HS-5 (cell line): ENCODE measurements at places on chromosomes 4 and X.
A peak's percentile ranks its signal among the peaks of the same experiment; 100 is the strongest.

GRCh38 chr4:87570290-87570805, 38.0 kb upstream of the DSPP start:
- no peak for DNase-seq

- DNase-seq, result no peak
Measured at GRCh38 chrX:109826954-109827708, 94.1 kb upstream of the ACSL4 start.

GRCh38 chr4:90002441-90003062, 107.9 kb downstream of the MMRN1 start:
- DNase-seq, result no peak

DNA sequence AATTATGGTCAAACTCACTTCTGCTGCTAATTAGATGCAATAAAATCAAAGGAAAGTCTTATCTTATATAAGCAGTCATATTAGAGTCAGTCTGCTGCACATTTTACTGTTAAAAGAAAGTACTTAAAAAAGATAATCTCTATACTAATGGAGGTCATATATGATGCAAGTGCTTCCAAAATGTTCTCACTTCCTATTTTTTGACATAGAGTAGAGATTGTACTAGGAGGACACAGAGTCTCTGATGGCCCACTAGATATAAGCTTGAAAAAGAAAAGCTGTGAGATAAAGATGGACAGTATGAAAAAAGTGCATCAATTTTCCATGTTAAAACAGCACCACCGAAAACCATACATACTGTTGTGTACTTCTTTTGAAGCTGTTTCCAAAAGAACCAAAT, 196.9 kb downstream of the KLHL13 start:
- no peak for DNase-seq

GRCh38 chr4:168515222-168516011, 18.6 kb downstream of the PALLD start:
- DNase-seq, result no peak

GRCh38 chr4:114691865-114692264, 93.3 kb downstream of the UGT8 start:
- DNase-seq, result no peak

DNA sequence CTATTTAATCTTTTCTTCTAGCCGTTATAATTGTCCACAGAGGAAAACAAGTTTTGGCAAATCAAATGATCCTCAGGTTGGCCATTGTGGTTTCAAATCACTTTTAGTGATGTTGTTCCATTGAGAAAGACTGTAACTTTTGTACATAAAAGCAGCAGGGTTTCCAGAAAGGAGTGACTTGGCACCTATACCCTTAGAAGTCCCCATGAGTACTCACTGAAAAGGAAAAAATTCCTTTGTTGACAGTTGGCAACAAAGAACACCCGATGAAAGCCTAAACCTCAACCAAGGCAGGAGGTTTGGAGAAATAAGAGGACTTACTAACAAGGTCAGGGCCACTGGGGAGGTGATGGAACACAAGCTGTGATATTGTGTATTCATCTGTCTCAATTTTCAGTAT, 474.4 kb downstream of the RAPGEF2 start:
- DNase-seq, result no peak

- DNase-seq, result peak; percentile 44
Measured at GRCh38 chrX:103716962-103717361, 6.3 kb downstream of the TMEM31 start.

DNA sequence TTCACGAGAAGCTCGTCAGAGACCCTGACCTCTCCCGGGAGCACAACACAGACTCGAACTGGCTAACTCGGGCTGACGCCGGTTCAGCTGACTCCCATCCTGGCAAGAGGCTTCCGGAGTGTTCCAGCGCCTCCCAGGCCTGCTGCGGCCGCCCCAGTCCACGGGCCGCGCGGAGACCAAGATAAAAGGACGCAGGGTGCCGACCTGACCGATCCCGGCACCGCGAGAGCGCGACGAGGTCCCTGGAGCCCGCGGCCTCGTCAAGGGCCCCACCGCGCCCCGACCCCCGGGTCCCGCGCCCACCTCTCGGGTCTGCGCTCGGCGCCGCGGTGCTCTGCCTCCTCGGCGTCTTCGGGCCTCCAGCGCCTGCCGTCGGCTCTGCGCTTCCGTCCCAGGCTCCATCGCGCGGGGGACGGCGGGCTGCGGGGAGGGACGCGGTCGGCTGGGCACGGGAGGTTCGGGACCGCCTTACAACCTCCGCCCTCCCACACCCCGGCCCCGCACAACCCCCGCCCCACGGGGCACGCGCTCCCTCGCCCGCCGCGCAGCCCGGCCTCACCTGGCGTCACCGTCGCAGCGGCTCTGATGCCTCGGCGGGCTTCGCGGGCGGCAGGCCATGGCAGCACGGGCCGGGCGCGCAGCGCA, 426 bp downstream of the SLBP start:
- DNase-seq, result no peak

GRCh38 chr4:156173937-156174336, 220.3 kb upstream of the CTSO start:
- no peak for DNase-seq

GRCh38 chr4:138445098-138445497, 202.9 kb upstream of the SLC7A11 start:
- peak; percentile 24 for DNase-seq

GRCh38 chr4:185186769-185187168, 17.0 kb downstream of the CFAP97 start:
- no peak for DNase-seq

GRCh38 chr4:2462218-2462991, 6.5 kb upstream of the RNF4 start:
- no peak for DNase-seq

GRCh38 chr4:6493658-6494304, 21.4 kb upstream of the PPP2R2C start:
- no peak for DNase-seq

DNA sequence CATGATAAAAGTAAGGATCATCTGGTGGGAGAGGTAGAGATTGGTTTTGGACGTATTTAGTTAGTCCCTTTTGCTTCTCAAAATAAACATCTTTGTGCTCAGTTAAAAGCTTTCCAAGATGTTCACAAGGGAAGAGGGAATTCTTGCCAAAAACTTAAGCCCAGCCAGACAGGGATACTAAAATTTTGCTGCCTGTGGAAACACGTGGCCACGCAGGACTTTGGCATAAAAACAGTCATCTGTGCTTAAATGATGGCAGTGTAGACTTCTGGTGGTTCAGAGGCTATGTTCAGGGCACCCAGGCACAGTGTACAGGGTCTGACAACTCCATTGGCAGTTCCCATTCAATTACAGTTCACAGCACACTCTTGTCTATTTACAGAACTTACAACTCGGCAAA, 93.2 kb upstream of the JADE1 start:
- no peak for DNase-seq

GRCh38 chrX:111035256-111035655, 60.7 kb upstream of the PAK3 start:
- DNase-seq, result no peak

- DNase-seq, result no peak
Measured at GRCh38 chrX:137428766-137429591, 136.9 kb upstream of the ZIC3 start.

DNA sequence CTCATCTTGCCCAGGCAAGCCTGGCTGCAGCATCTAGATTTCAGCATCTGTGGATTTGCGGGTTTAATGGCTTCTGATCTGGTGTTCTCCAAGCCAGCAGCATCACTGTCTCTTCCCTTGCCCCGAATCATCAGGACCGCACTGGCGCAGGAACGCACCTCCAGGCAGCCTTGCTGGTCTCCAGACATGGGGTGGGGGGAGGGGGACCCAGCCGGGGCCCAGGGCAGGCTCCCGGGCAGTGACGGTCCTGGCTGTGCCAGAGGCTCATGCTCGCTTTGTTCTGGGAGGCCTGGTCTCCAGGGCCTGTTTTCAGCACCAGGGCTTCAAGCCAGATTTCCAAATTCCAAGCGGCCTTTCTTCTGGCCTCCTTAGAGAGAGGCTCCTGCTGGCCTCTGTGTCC, 4.9 kb downstream of the CFAP99 start:
- DNase-seq, result no peak

- no peak for DNase-seq
Measured at GRCh38 chrX:153889123-153889522, 3.1 kb upstream of the L1CAM start.

- DNase-seq, result no peak
Measured at GRCh38 chrX:40685362-40685918, 38.1 kb upstream of the CXorf38 start.

GRCh38 chrX:50456712-50457484, 13.7 kb downstream of the DGKK start:
- no peak for DNase-seq

DNA sequence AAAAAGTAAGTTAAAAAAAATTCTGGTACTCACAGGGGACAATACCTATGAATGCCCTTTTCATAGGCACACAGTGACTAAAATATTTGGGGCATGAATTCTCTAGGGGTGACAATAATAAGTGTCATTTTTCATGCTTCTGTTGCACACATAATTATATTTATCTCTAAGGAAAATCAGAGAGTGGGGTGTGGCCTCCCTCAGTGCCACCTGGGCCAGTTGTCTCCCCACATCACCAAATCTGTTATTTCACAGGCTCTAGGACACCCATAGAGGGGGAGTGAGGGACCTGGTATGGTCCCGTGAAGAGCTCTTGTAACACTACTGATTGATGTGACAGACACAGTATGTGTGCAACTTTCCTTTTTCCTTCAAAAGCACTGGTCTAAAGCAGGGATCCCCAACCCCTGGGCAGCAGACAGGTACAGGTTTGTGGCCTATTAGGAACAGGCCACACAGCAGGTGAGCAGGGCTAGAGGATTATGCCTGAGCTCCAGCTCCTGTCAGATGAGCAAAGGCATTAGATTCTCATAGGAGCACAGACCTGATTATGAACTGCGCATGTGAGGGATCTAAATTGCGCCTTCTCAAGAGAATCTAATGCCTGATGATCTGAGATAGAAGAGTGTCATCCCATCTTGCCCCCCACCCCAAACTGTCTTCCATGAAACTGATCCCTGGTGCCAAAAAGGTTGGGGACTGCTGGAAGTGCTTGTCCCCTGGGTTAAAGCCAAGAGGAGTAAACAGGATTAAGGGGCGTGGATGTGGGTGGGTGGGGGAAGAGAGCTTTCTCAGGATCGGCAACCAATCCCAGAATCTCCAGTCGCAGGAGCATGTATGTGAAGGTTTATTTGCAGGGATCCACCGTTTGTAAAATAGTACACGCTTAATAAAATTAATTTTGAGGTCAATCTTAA, 856 bp downstream of the SLC9B1 start:
- no peak for DNase-seq

- peak; percentile 26 for DNase-seq
Measured at GRCh38 chr4:80005863-80006262, 67.2 kb downstream of the ANTXR2 start.

DNA sequence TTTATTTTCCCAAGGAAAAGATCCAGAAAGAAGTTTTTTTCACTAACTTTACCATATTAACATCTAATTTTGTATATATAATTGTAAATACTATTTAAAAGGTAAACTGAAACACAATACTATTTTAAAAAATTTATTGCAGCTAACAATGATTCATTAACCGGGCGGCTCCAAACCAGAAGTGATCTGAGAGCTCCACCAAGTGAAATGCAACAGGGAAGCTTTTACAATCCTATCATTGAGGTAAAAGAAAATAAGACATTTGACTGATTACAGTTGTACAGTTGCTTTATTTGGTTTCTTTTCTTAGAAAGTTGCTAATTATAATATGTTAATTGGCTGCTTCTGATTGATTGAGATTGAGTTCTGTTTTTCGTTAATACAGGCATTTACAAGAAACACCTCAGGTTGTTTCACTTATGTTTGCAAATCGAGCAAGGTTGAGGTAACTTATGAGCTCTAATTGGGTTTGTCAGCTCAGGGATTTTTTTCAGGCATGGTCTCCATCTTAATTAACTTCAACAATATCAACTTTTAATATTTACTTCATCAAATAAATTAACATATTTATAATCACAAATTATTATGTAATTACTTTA, 220.2 kb upstream of the UGT8 start:
- DNase-seq, result no peak

DNA sequence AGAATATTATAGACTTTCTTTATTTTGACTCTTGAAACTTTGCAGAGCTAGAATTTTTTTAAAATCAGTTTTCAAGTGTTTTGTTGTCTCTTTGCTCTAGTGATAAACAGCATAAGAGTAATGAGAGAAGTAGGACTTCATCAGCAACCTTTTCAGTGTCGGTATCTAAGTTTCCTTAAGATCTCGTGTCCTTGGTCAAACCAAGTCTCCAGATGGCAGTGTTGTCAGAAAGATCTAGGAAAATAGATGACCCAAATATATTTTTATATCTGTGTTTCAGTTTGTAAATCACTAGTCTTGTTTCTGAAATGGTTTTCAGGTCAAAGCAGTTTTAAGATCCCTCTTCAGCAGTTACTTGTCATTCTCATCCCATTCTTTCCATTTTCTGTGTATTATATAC, 438.3 kb downstream of the RAPGEF2 start:
- DNase-seq, result no peak

GRCh38 chr4:143389579-143390195, 53.0 kb downstream of the GAB1 start:
- DNase-seq, result no peak

GRCh38 chr4:173508386-173509035, 21.5 kb downstream of the HAND2 start:
- DNase-seq, result no peak

DNA sequence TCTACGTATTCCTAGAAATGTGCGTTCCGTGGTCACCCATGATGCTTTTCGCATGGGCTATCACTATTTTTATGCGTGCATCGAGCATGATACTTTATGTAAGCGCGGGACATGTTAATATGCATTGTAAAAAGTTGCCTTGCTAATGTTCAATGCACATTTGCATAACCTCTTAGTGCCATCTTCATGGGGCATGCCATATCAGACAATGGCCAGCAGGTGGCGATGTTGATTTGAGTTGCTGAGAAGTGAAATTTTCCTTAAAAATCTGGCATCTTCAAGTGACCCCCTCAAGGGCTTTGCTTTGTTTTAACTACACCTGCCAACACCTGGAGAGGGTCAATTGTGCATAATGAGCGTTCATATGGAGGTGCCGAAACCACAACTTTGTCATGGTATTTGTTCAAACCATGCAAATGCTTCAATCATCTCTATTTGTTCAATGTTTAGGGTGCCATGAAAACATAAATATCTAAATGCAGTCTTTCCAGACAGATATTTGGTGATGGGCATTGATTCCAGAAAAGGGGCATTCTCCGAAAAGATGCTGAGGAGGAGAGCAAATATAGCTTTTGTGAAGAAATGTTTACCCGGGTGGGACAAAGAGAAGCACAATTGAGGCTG, 833.9 kb upstream of the PRKX start:
- no peak for DNase-seq

DNA sequence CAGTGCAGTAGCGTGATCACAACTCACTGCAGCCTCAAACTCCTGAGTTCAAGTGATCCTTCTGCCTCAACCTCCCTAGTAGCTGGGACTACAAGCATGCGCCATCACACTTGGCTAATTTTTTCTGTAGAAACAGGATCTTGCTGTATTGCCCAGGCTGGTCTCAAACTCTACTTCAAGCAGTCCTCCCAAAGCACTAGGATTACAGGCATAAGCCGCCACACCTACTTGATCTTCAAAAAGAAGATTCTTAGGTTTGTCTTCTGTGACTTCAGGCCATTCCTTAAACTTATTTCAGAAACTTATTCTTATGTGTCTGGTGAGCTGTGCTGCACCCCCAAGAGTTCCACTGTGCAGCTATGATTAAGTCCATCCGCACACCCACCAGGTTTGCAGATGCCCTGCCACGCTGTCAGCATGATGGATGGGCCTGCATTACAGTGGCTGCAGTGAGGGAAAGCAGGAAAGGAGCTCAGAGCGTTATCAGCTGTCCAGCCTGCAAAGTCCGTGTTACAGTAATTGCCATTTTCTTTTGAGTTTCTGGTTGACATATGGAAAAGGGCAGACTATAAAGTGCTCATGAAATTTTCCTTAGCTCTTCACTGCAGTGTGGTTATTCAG, 146.6 kb downstream of the AASDH start:
- no peak for DNase-seq
